ENCODE measurements at places on chromosomes 6 and 20.

GRCh38 chr6:90619221-90619620, 32.3 kb upstream of the MAP3K7 start:
- DNase-seq: no peak

GRCh38 chr20:40591536-40591935, 97.5 kb downstream of the MAFB start:
- DNase-seq: no peak

- DNase-seq: no peak
Measured at GRCh38 chr6:156391061-156391672, 386.0 kb upstream of the ARID1B start.

DNA sequence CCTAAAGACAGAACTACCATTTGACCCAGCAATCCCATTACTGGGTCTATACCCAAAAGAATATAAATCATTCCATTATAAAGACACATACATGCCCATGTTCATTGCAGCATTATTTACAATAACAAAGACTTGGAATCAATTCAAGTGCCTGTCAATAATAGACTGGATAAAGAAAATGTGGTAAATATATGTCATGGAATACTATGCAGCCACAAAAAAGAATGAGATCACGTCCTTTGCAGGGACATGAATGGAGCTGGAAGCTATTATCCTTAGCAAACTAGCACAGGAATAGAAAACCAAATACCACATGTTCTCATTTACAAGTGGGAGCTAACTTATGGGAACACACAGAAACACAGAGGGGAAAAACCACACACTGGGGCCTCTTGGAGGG, 8.7 kb upstream of the DEFB128 start:
- DNase-seq: no peak

DNA sequence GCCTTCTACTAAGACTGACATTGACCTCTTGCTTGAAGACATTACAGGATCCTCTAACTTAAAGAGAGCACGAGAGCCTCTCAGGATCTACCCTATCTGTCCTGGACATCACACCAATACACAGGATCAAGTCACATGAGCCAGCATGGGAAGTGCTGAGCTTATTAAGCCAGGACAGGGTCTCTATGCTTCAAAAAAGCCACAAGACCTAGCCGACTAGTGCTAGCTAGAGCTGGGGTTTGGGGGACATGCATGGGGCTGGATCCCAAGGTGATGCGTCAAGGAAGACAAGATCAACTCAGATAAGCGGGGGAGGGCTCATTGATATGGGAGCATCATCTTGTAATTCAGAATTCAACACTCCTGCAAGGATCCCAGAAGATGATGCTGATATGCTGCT, 167.2 kb upstream of the TAB2 start:
- no peak for DNase-seq

GRCh38 chr6:21354805-21355238, 238.7 kb upstream of the SOX4 start:
- DNase-seq: no peak

GRCh38 chr6:21745543-21746337, 152.2 kb downstream of the SOX4 start:
- DNase-seq: no peak

GRCh38 chr6:159999240-159999671, 30.4 kb downstream of the IGF2R start:
- no peak for DNase-seq

DNA sequence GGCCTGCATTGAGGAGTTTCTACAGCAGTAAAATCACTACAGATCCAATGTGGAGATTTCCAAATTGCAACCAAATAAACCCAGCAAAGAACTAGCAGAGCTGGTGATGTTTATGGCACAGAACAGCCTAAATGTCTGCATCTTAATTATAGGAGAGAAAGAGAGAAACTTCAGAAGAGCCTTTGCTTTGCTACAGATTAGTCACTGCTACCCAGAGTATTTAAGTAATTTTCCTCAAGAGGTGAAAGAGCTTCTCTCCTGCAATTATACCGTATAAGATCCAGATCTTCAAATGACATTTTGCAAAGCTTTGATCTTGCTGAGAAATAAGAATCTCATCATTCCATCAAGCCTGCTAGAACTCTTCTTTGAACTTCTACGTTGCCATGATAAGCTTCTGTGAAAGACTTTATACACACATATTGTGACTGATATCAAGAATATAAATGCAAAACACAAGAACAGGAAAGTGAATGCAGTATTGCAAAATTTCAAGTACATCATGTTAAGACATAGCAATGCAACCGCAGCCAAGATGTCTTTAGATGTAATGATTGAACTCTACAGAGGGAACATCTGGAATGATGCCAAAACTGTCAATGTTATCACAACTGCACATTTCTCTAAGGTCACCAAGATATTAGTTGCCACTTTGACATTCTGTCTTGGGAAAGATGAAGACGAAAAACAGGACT, 48.0 kb downstream of the MKKS start:
- DNase-seq: no peak

DNA sequence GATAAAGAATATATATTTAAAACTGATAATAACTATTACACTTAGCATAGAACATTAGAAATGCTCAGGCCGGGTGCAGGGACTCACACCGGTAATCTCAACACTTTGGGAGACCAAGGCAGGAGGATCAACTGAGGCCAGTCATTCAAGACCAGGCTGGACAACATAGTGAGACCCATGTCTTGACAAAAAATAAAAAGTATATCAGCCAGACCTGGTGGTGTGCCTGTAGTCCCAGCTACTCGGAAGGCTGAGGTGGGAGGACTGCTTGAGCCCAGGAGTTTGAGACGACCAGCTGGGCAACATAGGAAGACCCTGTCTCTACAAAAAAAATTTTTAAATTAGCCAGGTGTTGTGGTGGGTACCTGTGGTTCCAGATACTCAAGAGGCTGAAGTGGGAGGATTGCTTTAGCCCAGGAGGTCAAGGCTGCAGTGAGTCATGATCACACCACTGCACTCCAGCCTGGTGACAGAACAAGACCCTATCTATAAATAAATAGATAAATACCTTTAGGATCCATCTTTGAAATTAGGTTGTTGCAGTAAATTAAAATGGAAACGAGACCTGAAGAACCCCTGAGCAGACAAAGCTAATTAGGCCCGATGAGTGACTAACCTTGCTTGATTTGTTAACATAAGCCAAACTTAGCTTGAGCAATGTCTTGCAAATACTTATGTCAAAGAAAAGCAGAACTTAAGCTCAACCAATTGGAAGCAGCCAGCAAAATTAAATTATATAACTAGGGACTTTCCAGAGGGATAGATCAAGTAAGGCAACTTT, 75.8 kb upstream of the E2F3 start:
- no peak for DNase-seq

- no peak for DNase-seq
Measured at GRCh38 chr6:91031581-91031980, 444.7 kb upstream of the MAP3K7 start.

DNA sequence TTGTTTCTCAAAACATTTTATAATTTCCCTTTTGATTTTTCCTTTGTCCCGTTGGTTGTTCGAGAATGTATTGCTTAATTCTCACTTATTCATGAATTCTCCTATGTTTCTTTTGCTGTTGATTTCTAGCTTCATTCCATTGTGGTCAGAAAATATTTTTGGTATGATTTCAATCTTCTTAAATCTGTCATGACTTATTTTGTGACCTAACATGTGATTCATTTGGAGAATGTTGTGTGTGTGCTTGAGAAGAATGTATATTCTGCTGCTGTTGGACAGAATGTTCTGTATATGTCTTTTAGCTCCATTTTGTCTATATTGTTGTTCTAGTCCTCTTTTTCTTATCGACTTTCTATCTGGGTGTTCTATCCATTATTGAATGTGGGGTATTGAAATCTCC, 286.2 kb upstream of the RNF217 start:
- no peak for DNase-seq

DNA sequence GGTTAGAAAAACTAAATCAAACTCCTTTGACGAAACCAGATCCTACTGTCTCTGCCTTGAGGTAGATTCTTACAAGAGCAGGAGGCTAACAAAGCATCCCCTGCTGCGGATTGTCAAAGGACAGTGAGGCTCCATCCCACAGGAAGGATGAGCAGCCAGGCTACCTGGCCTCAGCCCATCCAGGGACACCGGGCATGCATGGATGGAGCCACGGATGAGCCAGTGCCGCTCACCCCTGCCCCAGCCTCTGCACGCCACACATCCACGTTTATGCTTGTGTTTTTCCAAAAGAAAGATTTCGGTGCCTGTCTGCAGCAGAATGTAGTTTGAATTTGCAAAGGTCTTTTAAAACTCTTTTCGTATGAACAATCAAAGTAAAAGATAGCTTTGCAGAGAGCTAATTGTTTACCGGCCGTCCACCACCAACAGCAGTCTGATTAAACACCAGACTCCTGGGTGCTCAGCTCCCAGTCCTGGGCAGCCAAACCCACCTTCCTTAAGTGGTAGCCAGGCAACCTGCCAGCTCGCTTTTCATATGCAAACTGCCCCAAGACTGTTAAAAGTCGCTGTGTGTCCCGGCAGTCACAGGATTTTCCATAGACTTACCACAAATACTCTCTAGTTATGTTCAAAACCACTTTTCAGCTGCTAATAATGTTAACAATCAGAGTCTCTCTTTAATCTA, 999 bp downstream of the THBS2 start:
- no peak for DNase-seq

DNA sequence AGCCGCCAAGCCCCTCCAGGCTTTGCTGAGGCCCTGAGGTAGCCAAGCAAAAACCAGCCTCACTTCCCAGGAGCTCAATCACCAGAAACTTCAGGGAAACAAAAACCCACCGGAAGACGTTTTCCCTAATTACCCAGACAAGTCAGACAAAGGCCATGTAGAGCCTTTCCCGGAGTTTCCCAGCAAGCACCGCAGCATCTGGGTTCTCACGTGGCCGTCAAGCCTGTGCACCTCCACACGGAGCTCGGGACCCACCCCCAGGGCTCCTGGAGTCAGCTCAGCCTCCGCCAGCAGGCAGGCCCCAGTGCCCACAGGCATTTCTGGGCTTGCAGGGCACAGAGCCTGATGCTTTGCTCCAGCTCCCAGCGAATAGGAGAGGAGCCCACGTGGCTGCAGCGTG, 10.1 kb upstream of the MRGBP start:
- DNase-seq: no peak

DNA sequence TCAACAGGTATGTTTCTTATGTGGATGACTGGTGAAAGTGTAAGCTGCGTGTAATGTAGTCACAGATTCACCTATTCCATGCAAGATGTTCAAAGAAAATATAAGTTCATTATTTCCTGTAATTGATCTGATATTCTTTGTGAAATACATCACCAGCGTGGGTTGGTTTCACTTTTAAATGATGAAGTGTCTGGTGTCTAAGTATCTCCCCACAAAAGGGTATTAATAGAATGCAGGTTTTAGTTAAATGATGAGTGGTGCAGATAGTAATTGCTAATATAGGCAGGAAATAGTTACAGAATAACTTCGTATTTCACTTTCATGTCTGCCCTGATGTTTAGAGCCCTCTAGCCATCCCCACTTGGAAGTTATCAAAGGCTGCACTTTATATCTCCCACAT, 22.2 kb downstream of the PGBD1 start:
- DNase-seq: no peak

DNA sequence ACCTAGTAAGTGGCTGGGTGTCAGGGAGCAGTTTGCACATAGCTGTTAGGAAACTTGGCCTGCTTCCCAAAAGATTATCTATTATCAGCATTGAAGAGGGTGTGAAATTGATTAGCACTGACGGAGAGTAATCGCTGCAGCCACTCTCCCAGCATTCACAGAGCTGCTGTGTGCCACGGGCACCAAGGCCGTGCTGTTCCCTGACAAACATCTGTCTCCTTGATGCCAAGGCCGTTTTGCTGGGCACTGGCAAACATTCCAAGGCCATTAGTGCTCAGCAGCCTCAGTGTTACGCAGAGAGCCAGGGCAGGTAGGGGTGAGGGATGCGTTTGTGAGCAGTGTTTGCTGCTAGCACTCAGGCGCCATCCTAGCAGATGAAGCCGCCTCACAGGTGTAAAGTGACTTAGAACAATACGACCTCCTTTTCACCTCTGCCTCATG, 57.7 kb upstream of the VSTM2L start:
- no peak for DNase-seq

- DNase-seq: no peak
Measured at GRCh38 chr6:142907544-142907943, 37.4 kb downstream of the HIVEP2 start.

GRCh38 chr20:61896058-61896961, 169.4 kb downstream of the TAF4 start:
- DNase-seq: no peak

GRCh38 chr20:38825901-38826625, 20.6 kb downstream of the PPP1R16B start:
- DNase-seq: no peak

DNA sequence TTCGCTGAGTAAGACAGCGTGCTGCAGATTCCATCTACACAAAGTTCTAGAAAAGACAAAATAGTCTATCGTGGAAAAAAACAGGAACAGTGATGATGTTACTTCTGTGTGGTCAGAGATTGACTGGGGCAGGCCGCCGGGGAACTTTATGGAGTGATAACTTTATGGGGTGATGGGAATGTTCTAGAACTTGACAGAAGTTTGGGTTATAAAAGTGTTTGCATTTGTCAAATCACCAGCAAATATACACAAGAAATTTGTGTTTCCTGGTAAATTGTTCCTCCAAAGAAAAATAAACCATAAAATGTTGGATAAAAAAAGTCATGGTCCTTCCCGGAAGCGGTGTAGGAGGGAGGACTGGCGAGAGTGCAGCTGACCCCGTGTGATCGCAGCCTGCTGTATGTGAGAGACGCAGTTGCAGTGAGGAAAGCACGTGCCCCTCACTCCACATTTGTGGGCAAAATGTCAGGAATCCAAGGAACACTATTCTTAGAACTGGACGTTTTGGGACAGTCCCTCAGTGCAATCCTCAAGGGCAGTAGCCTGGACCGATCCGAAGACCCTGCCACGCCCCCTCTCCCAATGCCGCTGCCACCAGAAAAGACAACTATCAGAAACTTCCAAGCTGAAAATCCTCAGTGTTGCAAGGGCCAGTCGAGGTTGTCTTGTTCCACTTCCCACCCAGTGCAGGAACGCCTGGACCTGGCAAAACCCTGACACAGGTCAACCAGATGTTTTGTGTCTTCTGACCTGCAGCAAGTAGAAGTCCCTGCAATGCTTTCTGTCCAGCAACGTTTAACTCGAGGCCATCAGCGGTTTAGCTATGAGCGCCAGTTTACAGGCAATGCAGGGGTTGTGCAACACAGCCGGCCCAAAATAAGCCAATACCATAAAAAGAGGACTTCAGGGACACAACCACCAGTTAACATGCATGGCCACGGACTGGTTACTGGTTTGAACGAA, 80.5 kb upstream of the QKI start:
- DNase-seq: no peak

DNA sequence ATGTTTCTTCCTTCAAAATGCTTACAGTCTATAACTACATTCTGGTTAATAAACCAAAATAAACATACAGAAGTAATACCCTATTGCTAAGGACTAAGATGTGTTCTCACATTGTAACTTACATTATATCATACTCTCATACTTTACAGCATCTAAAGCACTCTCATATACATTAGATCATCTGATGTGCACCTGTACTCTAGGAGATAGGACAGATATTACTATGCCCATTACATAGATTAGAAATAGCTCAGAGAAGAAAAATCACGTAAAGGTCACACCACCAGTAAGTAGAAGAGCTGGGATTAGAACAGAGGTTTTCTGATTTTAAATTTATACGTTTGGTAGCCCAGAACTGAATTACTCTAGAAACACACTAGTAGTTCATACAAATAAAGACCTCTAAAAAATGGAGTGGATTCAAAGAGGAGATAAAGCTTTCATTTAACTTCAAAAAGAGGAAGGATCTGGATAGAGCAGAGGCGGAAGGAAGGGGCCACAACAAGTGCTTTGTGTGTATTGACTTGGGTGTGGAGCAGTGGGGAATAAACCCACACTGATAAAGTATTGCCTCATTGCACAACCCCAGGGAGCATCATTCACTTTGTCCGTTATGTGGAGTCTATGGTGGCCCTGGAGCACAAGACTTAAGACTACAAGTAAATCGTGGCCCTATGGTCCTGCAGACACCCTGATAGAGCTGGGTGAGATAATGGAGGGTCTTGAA, 30.9 kb downstream of the SLC2A12 start:
- no peak for DNase-seq

Data from stimulated activated CD8-positive, alpha-beta memory T cell treated with anti-CD3 and anti-CD28 coated beads, Interleukin-15, amount 100 ng/mL, for 24 hours (primary cell).